Stimulated activated CD8-positive, alpha-beta memory T cell treated with anti-CD3 and anti-CD28 coated beads, Interleukin-15, amount 100 ng/mL, for 4 hours (primary cell): ENCODE measurements at places on chromosomes 3 and 15.

DNA sequence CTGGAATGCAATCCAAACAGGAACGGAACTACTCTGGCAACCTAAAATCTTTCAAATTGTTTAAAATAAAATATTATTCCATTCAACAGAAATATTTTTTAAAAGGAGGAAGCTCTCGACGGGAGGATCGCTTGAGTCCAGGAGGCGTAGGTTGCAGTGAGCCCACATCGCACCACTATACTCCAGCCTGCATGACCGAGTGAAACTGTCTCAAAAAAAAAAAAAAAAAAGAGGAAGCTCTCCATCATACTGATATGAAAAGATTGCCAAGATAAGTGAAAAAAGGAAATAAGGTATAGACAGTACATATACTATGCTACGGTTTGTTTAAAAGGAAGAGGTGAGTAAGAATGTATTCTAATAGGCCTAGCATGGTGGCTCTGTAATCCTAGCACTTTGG, 3.6 kb downstream of the RAD18 start:
- DNase-seq: no peak

DNA sequence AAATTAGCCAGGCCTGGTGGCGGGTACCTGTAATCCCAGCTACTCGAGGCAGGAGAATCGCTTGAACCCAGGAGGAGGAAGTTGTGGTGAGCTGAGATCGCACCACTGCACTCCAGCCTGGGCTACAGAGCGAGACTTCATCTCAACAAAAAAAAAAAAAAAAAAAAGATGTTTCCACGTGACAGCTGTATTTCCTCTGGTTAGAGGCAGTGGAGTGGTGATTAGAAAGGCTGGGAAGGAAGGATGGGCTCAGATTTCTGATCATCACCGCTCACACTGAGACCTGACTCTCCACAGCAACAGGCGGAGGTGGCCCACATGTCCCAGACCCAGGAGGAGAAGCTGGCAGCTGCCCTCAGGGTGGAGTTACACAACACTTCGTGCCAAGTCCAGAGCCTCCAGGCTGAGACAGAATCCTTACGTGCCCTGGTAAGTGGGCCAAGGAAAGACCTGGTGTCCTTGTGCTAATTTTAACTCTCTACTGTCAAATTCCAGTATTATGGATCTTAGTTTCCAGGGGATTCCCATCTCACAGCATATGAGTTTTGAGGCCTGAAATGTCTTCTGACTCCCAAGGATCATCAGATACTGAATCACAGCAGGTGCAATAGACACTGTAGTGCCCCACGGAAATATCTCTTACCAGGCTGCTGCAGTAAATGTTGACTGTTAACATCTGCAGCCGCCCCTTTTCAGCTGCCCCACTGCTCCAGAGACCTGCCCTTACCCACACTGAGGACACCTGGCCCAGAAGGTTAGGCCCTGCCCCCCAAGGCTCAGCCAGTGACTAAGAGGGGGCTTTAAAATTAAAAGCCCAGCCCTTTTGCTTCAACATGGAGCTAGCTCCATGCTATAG, 66.9 kb downstream of the BFSP2 start:
- DNase-seq: no peak

- DNase-seq: no peak
Observed at GRCh38 chr3:86938416-86939105, 52.4 kb downstream of the VGLL3 start.

GRCh38 chr3:197533927-197534725, 21.6 kb downstream of the BDH1 start:
- no peak for DNase-seq

DNA sequence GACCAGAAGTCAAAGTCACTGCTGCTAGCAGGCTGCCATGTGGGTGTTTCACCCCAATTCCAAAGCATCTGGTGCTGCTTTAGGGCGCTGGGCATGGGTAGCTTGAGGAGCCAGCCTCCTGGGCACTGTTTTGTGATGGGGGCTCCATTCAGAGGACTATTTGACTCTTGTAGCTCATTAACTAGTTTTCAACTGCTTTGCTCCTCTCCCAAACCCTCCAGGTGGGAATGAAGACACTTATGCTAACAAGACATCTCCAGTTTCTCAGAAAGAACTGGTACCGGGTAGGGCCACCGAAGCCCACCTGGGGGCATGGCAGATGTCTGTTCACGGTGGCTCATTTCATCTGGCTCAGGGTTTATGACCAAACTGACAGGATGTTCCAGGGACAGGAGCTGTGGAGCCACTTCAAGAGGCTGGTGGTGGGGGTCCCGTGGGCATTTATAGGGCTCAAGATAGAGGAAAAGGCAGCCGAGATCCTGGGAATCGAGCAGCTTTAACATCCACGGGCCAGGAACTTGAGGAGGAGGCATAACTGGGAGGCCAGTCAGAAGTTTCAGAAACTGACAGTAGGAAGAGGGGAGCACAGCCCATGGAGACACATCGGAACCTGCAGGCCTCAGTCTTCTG, 17.7 kb downstream of the AMOTL2 start:
- DNase-seq: no peak

DNA sequence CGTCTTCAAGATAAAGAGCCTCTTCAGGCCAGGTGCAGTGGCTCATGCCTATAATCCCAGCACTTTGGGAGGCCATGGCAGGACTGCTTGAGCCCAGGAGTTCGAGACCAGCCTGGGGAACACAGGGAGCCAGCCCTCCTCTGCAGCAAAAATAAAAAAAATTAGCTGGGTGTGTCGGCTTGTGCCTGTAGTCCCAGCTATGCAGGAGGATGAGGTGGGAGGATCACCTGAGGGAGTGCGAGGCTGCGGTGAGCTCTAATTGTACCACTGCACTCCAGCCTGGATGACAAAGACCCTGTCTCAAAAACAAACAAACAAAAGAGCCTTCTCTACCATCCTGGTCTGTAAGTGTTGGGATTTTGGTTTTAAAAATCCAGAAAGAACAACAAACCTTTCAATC, 11.1 kb downstream of the WDR53 start:
- no peak for DNase-seq

DNA sequence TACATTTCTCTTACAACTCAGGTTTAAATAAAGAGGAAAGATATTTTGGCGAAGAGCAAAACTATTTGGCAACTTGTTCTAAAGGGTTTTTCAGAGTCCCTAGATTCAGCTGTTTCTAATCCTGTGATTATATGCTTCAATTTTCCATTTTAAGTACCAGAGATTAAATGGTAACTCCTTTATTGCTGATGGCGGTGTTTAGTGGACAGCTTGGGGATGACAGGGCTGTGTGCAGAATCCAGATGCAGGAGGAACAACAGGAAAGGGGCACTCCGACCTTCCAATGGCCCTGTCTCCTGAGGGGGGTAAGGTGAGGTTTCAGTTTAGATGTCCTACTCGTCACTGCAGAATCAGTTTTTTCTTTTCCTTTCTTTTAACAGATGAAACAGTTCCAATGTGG, 405.0 kb downstream of the PDCD6IP start:
- no peak for DNase-seq

GRCh38 chr3:122937745-122938144, 89.8 kb downstream of the SEMA5B start:
- no peak for DNase-seq

GRCh38 chr3:115838786-115839185, 215.5 kb downstream of the GAP43 start:
- DNase-seq: no peak

DNA sequence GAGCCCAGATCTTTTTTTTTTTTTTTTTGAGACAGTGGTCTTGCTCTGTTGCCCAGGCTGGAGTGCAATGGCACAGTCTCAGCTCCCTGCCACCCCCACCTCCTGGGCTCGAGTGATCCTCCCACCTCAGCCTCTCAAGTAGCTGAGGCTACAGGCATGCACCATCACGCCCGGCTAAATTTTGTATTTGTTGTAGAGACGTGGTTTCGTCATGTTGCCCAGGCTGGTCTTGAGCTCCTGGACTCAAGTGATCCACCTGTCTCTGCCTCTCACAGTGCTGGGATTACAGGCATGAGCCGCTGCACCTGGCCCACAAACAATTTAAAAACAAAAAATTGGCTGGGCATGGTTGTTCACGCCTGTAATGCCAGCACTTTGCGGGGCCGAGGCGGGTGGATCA, 22.6 kb upstream of the SLC6A6 start:
- no peak for DNase-seq

DNA sequence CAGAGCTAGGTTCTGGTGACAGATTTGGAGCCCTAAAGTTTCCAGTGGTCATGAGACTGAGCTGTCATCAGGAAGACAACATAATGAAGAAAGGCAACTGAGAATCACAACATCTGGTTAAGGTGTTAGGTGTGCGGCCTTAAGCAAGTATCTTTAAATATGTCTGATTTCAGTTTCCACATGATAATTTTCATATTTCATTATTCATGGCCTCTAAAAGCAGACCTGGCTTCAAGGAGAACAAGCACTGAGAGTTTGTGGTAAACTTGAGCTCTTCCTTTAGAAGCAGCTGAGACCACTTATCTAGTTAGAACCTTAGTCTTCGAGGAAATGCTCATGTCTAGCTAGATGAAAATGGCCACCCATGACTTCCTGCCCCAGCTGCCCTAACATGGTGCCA, 25.7 kb upstream of the MYLK start:
- no peak for DNase-seq

- no peak for DNase-seq
Observed at GRCh38 chr15:39252134-39252470, 328.8 kb upstream of the THBS1 start.

DNA sequence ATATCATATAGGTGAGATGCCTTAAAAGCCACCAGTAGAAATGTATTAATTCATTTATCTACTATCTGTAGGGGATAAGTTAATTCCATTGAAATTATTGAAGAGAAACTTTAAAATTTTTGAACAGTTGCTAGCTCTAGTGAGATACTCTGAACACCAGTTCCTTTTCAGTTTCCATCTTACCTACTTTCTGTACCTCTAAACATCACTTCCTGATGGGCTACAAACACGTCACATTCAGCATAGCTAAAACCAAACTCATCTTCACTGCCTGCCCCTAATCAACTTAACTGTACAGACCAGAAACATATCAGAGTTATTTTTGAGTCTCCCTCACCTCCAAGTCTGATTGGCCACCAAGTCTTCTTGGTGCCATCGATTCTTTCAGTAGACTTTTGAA, 88.9 kb downstream of the FEZF2 start:
- no peak for DNase-seq

GRCh38 chr3:193869221-193870201, 266.4 kb upstream of the HES1 start:
- DNase-seq: no peak

GRCh38 chr3:117954131-117954530, 1080.5 kb downstream of the IGSF11 start:
- DNase-seq: no peak

DNA sequence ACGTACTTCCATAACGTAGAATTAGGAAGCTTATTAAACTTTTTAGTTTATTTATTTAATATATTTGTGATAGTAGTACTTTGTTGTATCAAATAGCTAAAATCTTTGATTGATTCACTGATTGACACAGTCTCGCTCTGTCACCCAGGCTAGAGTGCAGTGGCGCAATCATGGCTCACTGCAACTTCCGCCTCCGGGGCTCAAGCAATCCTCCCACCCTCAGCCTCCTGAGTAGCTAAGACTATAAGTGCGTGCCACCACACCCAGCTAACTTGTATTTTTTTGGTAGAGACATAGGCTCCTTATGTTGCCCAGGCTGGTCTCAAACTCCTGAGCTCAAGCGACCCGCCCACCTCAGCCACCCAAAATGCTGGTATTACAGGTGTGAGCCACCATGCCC, 5.7 kb downstream of the APH1B start:
- no peak for DNase-seq

- no peak for DNase-seq
Observed at GRCh38 chr3:143298886-143299535, 179.4 kb downstream of the CHST2 start.

DNA sequence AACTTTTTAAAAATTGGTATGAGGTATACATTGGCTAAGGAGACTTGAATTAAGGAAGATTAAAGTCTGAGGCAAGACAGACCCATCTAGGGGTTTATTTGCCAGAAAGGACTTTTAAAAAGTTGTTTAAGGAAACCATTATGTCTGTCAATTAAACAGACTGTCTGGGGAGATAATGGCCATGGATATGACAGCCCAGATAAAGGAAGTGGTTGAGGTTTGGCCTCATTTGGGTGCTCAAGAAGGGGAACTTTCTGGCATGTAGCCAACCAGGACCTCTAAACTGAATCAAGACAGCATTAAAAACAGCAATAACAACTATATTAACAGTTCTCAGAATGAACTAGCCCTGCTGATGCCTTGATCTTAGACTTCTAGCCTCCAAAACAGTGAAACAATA, 9.9 kb upstream of the CD200R1L start:
- DNase-seq: no peak

DNA sequence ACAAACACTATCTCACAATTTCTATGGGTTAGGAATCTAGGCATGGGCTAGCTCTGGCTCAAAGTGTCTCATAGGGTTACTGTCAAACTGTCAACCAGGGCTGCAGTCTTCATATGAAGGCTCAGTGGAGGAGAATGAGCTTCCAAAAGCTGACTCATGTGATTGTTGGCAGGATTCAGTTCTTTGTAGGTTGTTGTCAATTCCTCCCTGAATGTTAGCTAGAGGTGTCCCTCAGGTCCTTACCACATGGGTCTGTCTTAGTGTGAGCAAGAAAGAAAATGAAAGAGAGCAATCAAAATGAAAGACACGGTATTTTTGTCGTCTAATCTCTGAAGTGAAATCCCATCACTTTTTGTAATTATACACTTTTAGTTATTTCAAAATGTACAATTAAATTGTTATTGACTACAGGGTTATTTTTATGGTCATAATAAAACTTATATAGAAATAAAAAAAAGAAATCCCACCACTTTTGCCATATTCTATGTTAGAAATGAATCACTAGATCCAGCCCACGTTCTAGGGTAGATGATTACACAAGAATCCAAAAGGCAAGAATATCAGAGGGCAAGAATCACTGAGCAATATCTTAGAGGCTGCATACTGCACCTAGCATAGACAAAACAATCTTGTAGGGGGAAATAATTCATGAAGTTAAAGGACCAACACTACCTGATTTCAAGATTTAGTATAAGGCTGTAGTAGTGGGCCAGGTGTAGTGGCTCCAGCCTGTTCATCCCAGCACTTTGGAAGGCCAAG, 8.4 kb downstream of the ACSBG1 start:
- no peak for DNase-seq
